Astrocyte (in vitro differentiated cells and primary cell): ENCODE measurements at places on chromosomes 1 and 21. TPM values are rescaled to one million over a fixed set of nuclear protein-coding genes. Genes with fewer than 3 reads are reported as not detected.

DNA sequence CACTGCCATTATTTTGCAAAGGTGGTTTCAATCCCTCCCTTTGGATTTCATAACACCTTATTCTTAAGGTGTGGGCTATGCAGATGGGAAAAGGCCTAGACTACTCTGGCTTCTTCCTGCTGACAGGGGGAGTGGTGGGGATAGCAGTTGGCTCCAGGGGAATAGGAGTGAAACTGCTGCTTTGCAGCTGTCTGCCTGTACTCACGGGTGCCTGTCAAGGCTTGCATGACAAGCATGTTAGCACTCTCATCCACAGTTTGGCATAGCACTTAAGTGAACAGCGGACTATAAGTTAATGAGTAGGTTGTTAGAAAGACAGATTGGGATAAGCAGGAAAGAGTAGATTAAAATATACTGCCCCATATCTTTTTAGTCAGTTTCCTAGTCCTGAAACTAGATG is 287.5 kb upstream of the DAB1 start:
- H3K36me3 ChIP-seq, result no peaks in the 10 kb centered on the region
- H3K27ac ChIP-seq, result no peak overlapping the region
- no peaks in the 10 kb centered on the region for H3K4me1 ChIP-seq
- H3K27me3 ChIP-seq, result no peaks in the 10 kb centered on the region
- H3K4me3 ChIP-seq, result no peak overlapping the region
- DNase-seq, result no peak

DNA sequence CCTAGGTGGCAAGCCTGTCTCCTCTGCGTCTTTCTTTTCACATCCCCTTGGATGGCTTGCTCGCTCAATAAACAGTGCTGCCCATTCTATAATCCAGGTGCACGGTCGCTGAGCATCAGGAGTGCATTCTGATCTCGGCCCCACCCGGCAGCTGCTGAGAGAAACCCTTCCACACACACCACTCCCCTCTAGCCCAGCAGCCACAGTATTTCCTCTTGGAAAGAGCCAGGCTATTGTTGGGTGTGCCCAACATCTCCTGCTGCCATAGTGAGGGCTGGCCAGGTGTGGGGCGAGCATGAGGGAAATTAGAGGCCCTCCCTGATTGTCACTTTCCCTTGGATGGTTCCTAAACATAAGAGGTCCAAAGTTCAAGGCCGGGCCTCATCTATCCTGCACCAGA is 24.7 kb downstream of the GPA33 start:
- H3K27ac ChIP-seq, result no peak overlapping the region
- H3K4me3 ChIP-seq, result no peak overlapping the region
- no peak for DNase-seq
- H3K4me1 ChIP-seq, result no peaks in the 10 kb centered on the region

- no peaks in the 10 kb centered on the region for H3K36me3 ChIP-seq
- H3K27me3 ChIP-seq, result no peaks in the 10 kb centered on the region
- peaks cover 23% of the 10 kb centered on the region for H3K4me1 ChIP-seq
- no peak overlapping the region for H3K4me3 ChIP-seq
- peak; percentile 48 for DNase-seq
Observed at GRCh38 chr21:35377505-35378090, 328.5 kb upstream of the RUNX1 start.

GRCh38 chr1:223704921-223705878 is 7.1 kb upstream of the CAPN2 start:
- H3K4me3 ChIP-seq, result no peak overlapping the region
- no peaks in the 10 kb centered on the region for H3K36me3 ChIP-seq
- H3K4me1 ChIP-seq, result peaks cover 77% of the 10 kb centered on the region

DNA sequence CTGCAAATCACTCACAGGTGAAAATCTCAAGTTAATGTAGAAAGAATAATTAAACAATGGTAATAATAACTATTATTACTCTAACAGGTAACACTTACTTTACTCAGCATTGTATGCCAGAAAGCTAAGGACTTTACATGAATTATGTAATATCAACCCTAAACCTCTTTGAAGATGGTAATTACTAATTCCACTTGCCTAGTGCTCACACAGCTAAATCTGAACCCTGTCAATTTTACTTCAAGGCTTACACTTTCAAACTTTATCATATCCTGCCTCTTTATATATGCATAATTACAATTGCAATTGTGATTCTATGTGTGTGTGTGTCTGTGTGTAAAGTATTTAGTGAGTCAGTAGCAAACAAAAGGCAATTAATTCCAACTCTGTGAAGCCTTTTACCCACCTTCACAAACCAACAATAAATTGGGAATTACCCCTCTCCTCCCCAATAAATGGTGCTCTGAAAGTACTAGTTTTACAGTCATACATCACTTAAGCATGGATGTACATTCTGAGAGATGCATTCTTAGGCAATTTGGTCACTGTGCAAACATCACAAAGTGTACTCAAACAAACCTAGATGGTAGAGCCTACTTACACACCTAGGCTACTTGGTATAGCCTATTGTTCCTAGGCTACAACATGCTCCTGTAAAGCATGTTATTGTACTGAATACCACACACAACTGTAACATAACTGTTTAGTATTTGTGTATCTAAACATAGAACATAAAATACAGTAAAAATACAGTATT is 5.9 kb downstream of the ZNF644 start:
- no peaks in the 10 kb centered on the region for H3K27me3 ChIP-seq
- peaks cover 6% of the 10 kb centered on the region for H3K4me1 ChIP-seq
- no peaks in the 10 kb centered on the region for H3K36me3 ChIP-seq
- DNase-seq, result peak; percentile 25
- no peak overlapping the region for H3K27ac ChIP-seq

The PRKACB gene
- 60.7 and 64.9 TPM in 2 replicates for total RNA-seq
